ENCODE measurements at places on chromosomes 2 and 18.

GRCh38 chr2:121836611-121837010 lies 81.2 kb downstream of the TSN start:
- no peak for DNase-seq

DNA sequence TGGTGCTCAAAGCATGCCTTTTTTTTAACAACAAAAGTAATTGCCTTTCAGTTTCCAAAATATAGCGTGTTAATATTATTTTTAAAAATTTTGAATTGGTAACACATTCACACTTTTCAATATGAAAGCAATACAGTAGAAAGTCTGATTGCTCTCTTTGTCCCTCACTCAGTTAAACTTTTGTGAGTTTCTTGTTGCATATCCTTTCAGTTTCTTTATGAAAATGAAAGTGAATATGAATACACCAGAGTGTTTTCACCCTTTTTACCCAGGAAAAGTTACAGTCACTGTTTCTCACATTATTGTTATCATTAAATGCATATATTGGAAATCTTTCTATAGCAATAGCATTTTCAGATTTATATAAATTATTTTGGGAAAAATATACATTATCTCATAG lies 377.4 kb upstream of the CRIM1 start:
- no peak for DNase-seq

GRCh38 chr2:240206630-240207029 lies 66.2 kb upstream of the OTOS start:
- DNase-seq, result no peak

- no peak for DNase-seq
These were observed 37.4 kb downstream of the ACTR2 start for GRCh38 chr2:65264821-65265670.

DNA sequence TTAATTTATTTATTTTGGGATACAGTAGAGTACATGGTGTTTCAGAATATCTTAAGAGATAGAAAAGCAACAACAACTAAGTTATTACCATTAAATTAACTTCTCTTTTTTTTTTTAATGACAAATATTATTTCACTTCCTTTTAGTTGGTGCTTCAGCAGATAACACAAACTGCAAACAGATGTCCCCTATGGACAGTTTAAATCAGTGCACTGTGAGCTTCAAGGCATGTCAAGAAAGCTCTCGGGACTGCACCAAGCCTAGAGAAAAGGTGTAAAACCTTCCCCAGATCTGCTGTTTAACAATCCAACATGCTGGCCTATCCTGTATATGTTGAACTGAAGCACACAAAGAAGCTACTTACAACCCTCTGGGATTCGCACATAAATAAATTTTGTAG lies 122.7 kb downstream of the TCF4 start:
- DNase-seq, result no peak

- DNase-seq, result no peak
These were observed 140.9 kb downstream of the PIEZO2 start for GRCh38 chr18:11008505-11008904.
